Sciatic nerve (tissue), 2 donors: ENCODE measurements at places on chromosomes 11 and 22. TPM values are rescaled to one million over a fixed set of nuclear protein-coding genes. Genes with fewer than 3 reads are reported as not detected.

GRCh38 chr22:50563413-50564160 is 868 bp upstream of the SYCE3 start:
- DNase-seq: no peak

DNA sequence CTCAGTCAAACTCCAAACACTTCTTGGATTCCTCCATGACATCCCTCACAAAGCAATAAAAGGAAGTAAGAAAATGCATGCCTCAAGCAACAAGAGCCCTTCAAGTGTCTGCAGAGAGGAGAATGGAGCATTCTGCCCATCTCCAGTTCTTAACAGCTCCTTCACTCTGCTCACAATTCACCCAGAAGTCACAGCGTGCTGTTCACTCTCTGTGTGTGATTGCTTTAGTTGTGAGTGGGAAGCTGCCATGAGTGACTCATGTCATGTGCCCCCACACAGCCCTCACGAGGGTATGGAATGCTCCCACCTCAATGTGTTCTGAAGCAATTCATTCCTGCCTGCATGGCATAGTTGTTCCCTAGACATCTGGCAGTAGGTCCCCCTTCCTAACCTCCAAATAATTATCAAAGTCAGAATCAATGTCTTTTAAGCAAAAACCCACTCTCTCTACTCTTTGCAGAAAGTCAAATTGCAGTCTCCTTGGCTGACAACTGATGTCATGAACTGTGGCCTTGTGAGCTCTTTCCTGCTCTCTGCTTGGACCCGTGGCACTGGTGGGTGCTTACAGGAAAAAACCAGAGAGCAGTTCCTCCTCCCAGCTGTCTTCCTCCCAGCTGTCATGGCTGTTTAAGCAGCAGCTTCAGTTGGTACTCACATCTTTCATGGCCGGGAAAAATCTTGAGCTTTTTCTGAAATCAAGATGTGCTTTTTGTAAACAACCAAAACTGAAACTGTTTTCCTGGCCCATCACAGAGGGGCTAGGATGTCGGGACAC is 112.1 kb upstream of the SPON1 start:
- DNase-seq: no peak

DNA sequence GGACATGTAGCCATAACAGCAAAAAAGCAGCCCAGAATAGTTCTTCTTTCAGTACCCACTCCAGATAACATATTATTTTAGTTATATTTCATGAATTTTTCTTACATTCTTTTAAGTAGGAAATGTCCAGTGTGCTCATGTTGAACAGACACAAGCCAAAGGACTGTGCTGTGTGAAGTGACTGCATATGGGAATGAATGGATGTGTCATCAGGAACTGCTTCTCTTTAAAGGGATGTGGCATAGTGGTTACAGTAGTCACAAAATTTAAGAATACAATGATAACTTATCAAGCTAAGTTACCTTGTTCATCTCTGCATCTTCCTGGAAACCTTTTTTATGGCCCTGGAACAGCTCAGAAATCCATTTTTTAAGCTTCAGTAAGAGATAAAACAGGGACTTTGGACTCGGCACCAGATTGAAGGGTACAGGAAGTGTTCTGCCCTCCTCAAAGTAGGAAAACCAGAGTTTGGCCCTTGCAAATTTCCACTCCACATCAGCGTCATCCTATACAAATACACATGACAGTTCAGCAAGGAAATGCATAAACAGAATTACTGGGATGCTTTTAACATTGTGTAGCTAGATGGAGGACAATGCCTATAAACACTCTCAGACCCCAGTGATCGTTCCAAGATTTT is 112.8 kb downstream of the TRPC6 start:
- DNase-seq: no peak

SLC22A12 gene
- not detected for total RNA-seq

GRCh38 chr11:71112454-71112853 is 139.9 kb downstream of the SHANK2 start:
- DNase-seq: no peak

DNA sequence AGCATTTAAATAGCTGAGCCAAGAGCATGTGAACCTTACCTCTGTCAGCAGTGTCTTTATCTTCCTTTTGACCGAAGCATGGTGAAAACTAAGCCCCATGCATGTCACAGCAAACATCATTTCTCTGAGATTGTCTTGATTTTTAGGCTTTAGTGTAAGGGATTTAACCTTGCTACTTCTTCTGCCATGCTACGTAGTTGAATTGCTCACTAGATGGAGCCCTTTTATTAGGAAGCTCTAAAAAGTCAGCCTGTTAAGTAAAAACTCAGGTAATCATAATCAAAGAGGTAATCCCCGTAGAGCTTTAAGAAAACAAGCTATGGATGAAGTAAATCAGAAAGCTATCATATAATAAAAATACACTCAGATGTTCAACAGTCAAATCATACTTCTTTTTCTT is 149.5 kb downstream of the PGR start:
- DNase-seq: no peak

- no peak for DNase-seq
Observed at GRCh38 chr11:123302751-123303195, 107.7 kb upstream of the CLMP start.

- DNase-seq: no peak
Observed at GRCh38 chr11:57341250-57341808, 3.2 kb downstream of the P2RX3 start.

SYT8 gene
- 1.1 TPM for total RNA-seq

- DNase-seq: peak; percentile 60
Observed at GRCh38 chr22:49046546-49047361, 780.9 kb downstream of the BRD1 start.

DNA sequence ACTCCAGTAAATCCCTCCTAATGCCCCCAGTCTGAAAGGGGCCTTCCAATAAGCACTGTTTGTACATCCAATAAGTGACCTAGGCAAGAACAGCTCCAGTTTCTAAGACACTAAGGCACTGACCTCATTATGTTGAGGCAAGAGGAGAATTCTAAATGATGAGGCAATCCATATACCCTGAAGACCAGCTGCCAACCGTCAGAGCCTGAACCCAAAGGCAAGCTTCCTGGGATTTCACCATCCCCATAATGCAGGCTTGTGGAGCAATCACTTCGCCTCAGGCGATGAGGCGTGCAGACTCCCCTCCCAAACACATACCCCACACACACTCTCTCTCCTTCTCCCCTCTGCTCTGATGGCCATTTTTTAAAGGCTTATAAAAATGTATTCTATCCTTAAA is 49.5 kb downstream of the LGR4 start:
- no peak for DNase-seq

DNA sequence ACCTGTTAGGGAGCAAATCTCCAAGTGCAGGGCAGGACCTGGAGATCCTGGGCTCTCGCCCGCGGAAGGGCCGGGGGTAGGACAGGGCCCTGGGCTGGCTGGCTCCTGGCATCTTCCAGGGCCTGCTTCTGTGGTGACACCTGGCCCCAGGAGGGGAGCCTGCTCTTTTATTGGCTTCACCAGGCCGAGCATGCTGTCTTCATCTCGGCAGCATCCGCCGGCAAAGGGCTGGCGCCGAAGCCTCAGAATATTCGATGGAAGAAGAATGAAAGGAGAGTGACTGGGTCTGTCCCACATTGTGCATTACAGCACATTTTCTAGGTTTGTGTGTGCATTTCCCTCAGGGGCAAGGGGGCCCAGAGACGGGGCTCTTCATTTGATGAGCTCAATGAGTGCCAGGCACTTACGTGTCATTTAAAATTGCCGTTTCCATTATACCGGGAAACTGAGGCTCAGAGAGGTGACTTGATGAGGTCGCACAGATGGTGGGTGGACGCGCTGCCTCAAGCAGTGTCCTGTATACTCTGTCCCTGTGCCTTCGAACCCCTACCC is 70.0 kb downstream of the RBX1 start:
- DNase-seq: no peak

KCNJ1 gene
- 0.13 TPM for total RNA-seq

DNA sequence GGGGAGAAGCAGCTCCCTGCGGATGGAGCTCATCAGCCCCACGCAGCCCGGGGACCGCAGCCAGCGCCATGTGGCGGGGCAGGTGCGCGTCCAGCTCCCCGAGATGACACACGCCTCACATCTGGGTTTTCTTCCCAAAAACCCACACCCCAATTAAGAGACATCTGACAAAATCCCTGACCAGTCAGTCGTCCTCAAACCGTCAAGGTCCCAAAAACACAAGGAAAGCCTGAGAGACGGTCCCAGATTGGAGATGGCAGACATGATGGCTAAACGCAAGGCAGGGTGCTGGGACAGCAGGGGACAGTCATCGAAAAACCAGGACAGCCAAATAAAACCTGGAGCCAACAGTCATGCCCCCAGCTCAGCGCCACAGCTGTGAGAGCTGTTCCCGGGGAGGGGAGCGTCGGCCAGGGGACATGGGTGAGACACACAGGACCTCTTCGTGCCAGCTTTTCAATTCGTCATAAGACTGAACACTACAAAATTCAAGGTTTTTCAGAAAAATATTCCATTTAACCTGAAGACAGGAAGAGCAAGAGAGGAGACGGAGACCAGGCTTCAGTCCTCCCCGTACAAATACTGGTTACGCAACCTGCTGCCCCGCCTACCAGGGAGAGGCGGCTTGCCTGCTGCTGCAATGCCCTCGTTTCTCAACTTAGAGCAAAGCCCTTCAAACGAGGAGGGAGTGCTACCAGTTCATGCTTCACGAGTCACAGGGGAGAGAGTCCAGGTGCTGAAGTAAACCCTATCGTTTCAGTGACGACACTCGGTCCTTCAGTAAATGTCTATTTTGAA is 10.5 kb downstream of the TOLLIP start:
- peak; percentile 89 for DNase-seq

DKK3 gene
- 201 TPM for total RNA-seq

NPAS4 gene
- not detected for total RNA-seq

- DNase-seq: no peak
Observed at GRCh38 chr11:75800728-75801361, 14.2 kb upstream of the UVRAG start.

DNA sequence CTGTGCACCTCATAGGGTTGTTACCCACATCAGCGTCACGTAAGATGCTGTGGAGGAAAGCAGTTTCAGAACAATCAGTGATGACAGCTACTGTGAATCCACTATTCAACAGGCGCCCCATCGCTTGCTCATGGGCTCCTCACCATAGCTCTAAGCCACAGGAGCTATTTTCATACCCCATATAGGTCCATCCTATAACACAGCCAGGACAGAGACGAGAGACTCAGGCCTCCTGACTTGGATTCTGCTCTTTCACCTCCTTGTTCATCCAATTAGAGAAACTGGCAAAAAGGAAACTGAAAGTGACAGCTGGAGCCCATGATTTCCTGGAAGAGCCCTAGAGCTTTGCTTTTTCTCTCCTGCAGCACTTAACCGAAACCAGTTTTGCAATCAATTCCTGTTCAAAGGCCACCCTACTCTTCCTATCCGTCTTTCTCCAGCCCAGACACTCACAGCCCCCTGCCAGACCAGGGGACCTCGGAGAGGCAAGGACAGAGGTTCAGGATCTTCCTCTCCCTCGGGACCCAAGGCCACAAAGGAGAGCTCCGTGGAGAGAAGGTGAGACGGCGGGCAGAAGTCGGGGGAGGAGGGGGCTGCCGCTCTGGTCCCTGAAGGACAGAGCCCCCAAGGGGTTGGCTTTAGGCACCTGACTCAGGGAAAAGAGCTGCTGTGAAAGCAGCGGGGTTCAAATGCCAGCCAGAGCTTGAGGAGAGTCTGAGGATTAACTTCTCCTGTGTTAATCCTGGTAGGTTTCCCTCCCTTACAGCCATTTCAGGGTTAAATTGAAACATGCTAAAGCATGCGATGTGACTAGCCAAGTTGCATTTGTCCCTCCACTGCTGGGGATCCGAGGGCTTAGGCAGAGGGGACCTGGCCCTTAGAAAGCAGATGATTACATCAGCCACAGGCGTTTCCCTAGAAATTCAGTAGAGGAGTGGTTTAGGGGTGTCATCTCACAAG is at the start of gene APOL6:
Gene APOL6, plus strand, starts transcription at position 381 of the 960 bp plus-strand sequence. CDS start 7,980 bp downstream, outside the sequence.
- DNase-seq: no peak

DNA sequence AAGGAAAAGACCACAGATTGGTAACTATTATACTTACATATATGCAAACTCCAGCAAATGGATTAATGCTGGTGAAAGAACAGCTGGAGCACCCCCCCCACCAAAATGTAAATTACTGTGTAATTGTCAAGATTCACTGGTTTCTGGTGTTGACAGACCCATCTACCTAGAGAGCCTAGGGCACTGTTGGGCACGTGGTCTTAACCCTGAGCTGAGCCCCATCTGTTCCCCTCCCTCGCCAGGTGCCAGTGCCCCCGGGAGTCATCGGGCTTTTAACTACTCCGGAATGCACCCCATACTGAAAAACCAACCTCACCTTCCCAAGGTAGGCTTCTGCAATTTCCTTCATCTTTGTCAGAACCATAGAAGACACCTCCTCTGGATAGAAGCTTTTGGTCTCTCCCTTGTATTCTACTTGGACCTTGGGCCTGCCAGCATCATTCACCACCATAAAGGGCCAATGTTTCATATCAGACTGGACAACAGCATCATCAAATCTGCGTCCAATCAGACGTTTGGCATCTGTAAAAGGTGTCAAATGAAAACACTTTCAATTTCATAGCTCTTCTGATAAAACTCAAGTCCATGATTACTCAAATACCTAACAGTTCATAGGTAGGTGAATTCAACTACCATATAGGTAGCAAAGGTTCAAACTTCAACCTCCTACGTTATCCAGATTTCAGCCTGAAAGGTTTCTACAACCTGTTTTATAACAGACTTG is 1.5 kb downstream of the HSPA8 start:
- DNase-seq: no peak

GRCh38 chr22:20039683-20040325 is 18.9 kb downstream of the TANGO2 start:
- DNase-seq: no peak

SESN3 gene
- 205 TPM for total RNA-seq

DNA sequence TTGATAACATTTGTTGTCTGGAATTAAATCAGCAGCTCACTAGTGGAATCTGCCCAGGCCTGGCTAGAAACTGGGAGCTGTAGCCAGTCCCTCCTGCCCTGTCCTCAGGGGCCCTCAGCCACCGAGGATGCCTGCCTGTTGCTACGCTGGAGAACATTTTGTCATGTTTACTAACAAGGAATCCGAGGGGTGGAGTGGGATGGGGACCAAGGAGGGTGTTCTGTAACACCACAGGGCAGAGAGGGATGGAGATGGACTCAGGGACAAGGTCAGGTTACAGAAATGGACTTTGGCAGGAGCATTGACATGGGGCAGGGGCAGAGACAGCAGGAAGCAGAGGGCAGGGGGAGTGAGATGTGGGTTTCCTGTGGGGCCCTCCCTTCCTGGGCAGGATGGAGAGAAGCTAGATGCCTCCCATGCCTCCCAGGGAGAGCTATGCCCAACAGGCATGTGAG is 45.8 kb upstream of the AMPD3 start:
- no peak for DNase-seq

DNA sequence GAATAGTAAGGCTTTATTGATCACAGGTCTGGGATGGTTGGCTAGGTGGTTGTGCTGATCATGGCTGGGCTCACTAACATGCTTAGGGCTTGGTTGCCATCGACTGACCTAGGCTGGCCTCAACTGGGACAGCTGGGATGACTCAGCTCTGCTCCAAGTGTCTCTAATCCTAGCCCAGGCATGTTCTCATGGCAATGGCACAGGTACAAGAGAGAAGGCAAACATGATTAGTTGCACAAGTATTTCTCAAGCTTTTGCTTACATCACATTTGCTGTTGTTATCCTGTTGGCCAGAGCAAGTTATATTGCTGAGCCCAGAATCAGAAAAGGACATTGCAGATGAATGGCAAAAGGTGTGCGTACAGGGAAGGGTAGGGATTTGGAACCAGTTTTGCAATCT is 68.5 kb upstream of the SLC35C1 start:
- no peak for DNase-seq
